ENCODE measurements at places on chromosomes 3 and 15. TPM values are rescaled to one million over a fixed set of nuclear protein-coding genes. Genes with fewer than 3 reads are reported as not detected.

HESX1 gene
- polyA plus RNA-seq: 0.46 TPM

UPK1B gene
- 0.32 TPM for polyA plus RNA-seq

ITPKA gene
- 1.5 TPM for polyA plus RNA-seq

RYR3 gene
- not detected for polyA plus RNA-seq

CYP19A1 gene
- not detected for polyA plus RNA-seq

SPINT1 gene
- 0.94 TPM for polyA plus RNA-seq

SERINC4 gene
- not detected for polyA plus RNA-seq

ONECUT1 gene
- not detected for polyA plus RNA-seq

MESP1 gene
- polyA plus RNA-seq: 0.30 TPM

All from AG04450 (cell line).